ENCODE measurements at places on chromosomes 6 and 20.

DNA sequence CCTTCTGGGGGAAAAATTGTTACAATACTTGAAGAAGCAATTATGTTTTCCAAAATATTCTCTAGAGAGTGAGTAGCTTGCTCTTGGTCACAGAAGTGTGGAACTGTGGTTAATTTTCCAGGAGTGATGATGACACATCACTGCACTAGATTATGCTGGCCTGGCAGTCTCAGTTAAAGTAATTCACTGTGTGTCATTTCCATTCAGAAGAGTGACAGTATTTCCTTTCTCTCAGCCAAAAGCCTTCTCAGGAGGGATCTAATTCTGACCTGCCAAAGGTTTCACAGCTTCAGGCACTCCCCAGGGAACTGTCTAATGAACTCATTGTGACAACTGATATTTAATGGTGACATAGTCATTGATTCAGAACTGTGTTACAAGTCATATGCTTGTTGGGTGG, 517.5 kb downstream of the TBC1D32 start:
- DNase-seq, result no peak

DNA sequence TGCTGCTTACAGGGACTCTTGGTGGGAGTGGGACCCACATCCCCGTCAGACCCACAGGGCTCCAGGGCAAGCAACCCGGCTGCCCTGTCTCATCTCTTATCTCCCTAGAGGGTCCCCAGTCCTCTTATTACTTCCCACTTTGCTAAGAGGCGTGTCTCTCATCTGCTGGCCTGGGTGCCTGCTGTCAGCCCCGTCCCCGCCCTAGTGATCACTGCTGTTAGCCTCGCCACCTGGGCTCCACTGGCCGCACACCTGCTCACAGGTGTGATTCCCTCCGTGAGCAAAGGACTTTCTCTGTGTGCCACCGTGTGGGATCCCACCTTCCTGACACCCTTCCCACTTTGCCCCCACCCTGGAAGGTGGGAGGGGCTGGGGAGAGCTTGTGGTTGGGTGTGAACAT, 57.6 kb downstream of the TCP11 start:
- no peak for DNase-seq

DNA sequence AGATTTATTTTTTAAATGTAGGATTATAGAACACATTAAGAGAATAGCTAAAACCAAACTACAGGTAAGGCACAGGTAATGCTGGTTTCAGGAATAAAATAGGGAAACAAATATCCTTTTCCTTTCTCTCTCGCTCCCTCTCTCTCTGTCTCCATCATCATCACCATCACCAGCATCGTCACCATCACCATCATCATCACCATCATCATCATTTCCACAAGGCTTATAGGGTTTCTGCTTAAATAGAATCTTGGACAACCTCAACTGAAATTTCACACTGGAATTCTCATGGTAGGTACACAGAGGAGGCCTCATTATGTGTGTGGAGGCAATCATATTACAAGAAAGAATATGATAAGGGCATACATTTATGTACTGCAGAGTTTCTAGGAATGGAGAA, 823.6 kb downstream of the MAFB start:
- no peak for DNase-seq

- DNase-seq, result no peak
Observed at GRCh38 chr20:56826306-56826704, 197.2 kb downstream of the TFAP2C start.

DNA sequence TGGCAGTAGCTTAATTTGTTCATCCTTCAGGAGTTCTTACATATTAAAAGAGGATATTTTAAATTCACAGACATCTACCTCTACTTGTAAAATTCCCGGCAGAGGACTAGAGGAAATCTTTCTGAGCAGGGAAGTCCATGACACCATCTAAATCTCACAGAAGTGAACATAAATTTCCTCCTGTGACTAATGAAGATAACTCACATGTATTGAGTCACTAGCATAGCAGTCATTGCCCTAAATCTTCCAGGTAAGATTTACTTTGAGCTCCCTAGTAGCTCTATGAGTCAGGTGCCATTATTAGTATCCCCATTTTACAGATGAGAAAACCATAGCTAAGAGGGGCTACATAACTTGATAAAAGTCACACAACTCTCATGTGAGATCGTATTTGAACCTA, 1058.6 kb upstream of the FLRT3 start:
- no peak for DNase-seq

DNA sequence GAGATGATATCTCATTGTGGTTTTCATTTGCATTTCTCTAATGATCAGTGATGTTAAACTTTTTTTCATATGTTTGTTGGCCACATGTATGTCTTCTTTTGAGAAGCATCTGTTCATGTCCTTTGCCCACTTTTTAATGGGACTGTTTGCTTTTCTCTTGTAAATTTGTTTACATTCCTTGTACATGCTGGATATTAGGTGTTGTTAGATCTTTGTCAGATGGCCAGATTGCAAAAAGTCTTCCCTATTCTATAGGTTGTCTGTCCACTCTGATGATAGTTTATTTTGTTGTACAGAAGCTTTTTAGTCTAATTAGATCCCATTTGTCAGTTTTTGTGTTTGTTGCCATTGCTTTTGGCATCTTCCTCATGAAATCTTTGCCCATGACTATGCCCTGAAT, 172.4 kb downstream of the TBC1D32 start:
- no peak for DNase-seq

- no peak for DNase-seq
Observed at GRCh38 chr20:58633161-58634053, 17.7 kb upstream of the STX16 start.

GRCh38 chr6:169289257-169289618, 35.6 kb upstream of the THBS2 start:
- no peak for DNase-seq

GRCh38 chr6:14002176-14002947, 77.6 kb downstream of the RNF182 start:
- DNase-seq, result no peak

DNA sequence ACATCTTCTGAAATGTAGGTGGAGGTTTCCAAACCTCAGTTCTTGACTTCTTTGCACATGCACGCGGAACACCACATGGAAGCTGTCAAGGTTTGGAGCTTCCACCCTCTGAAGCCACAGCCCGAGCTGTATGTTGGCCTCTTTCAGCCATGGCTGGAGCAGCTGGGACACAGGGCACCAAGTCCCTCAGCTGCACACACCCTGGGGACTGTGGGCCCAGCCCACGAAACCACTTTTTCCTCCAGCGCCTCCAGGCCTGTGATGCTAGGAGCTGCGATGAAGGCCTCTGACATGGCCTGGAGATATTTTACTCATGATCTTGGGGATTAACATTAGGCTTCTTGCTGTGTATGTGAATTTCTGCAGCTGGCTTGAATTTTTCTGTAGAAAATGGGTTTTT, 68.7 kb downstream of the RNF217 start:
- no peak for DNase-seq

- DNase-seq, result peak; percentile 34
Observed at GRCh38 chr20:54078296-54078984, 8.0 kb upstream of the BCAS1 start.

DNA sequence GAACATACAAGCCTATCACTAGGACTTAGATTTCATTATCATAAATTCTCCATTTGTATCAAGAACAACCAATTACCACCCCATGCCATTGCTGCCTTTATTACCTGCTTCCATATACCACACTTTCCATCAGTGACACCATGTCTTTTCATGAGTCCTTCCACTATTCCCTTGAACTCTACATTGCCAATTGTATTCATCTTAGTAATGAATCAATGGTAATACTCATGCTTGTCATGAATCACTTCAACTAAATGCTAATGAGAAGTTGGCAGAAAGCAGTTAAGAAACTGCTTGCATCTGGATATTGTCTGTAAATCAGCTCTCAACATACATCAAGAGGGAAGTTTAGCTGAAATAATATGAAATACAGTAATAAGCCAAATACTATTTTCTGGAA, 61.2 kb upstream of the RNF217 start:
- no peak for DNase-seq

GRCh38 chr6:143223895-143224294, 163.2 kb downstream of the AIG1 start:
- DNase-seq, result no peak

DNA sequence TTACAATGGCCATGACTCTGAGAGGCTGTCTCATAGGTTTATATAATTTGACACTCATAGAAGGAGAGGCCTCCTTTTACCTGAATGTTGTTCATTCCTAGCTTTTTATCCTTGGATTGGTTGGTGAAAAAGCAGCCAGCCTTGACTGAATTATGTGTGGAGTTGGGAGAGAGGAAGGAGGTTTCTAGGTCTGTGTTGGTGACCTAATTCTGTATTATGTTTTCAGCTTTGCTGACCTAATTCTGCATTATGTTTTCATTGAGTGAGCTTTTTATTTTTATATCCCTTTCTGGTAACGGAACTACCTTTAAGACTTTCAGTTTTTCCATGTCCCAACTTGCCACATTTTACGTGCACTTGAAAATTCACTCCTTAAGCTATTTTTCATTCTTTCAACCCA, 59.1 kb upstream of the RNF144B start:
- no peak for DNase-seq

GRCh38 chr20:50858525-50858924, 63.7 kb downstream of the BCAS4 start:
- no peak for DNase-seq

DNA sequence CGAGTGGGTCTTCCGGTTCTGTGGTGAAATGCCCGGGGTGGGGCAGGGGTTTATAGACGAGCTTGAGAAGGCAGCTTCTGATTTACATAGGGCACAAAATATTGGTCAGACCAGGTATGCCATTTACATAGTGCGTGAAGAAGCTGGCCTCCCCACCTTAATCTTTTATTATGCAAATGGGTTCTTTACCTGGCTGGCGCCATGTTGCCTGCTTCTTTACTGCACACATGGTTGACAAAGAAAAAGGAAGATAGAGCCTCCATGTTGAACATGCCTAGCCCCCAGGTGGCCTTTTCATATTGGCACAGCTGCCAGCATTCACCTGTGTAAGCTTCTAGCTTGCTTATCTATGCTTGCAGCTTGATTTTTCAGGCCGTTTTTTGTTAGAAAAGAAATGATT, 276.2 kb downstream of the PHACTR1 start:
- DNase-seq, result no peak

DNA sequence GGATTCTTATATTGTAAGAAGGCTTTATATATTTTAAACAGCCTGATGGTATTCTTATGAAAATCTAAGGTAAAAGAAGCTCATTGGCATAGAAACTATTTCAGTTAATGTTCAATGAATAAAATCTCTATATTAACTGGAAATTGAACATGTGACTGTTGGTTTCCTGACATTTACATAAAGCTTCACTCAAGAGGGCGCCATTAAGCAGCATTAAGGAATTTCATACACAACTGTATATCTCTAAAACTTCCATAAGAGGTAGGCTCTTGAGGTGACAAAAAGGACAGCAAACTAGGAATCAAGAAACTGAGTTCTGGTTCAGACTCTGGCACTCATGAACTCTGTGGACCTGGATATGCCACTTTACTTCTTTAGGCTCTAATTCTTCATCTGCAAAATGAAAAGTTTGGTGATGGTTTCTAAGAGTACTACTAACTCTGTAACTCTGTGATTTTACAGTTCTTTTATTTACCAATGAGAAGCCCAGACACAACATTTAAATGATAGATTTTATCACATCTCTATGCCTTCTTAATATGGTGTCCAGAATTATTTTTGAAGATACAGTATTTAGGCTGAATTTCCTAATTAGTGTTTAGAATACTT, 147.5 kb downstream of the FLRT3 start:
- DNase-seq, result no peak

- no peak for DNase-seq
Observed at GRCh38 chr20:15267935-15268334, 930.5 kb upstream of the FLRT3 start.

GRCh38 chr20:8131598-8132483, at the start of gene PLCB1:
TSS of gene PLCB1 (plus strand) at chr20:8132266. CDS start at chr20:8132652, 386 bp downstream.
- DNase-seq, result peak; percentile 83

DNA sequence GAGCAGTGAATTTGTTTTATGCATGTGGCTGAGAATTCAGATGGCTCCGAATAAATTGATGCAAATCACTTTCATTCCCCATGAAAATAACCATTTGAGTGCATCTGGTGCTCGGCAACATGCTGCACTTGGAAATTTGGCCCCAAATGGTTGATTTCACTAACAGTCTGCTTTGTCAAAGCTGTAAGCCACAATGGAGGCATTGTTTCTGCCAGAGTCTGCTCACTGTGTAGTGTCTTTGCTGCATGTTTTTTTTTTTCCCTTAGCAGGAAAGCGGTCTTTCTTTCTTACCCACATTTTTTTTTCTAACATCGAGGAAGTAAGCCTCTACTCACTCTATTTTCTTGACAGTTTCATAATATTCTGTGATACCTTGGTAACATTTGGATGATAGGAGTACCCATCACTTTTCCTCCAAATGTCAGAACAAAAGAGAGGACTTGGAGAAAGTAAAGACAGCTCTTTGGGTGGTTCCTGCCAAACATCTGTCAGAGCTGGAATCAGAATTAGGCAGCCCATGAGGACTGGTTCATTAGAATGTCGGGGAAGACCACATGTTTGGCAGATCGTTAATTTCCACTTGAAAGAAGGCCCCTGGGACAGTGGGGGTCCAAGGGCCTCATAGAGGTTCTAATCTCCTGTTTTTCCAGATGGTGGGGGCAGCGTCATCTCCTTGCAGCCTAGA, 149.5 kb downstream of the DOK5 start:
- no peak for DNase-seq

- no peak for DNase-seq
Observed at GRCh38 chr6:98593676-98594075, 240.7 kb upstream of the POU3F2 start.

DNA sequence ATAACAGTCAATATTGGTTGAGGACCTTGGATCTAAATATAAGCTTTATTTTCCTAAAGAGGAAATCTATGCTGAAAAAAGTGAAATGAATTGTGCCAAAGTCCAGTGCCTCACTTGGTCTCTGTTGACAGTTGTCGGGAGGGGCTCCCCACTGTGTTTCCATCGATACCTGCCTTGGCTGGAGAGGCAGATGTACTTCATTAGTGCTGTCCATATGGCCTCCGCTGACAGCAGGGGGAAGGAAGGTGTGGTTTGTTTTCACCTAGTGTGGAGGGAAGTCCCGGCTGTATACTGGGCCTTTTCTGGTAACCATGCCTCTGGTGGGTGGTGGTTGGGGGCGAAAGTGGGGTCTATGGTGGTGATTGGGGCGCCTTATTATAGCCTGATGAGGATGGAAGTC, 42.7 kb downstream of the CD2AP start:
- DNase-seq, result no peak

Measured in CD4-positive, alpha-beta T cell treated with Interleukin-6 for 4 hours (primary cell).